NCI-H1417 treated with DMSO at 0.1 percent for 48 hours (cell line): ENCODE measurements at places on chromosomes 7 and 10.

DNA sequence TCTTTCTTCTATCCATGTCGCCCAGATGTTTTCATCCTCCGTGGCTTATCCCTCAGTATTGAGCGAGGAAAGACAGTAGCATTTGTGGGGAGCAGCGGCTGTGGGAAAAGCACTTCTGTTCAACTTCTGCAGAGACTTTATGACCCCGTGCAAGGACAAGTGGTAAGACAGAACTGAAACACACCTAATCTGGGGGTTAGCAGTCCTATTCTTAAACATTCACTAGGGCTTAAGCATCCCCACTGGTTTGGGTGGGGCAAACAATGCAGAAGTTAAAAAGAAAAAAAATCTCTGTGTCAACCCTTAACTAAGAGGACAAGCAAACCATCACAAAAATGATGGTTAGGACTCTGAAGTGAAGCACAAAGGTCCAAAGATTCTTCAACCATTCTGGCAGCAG is 43.8 kb downstream of the SP8 start:
- no peak for DNase-seq

- DNase-seq: no peak
Observed at GRCh38 chr7:25486656-25487055, 258.4 kb upstream of the NPVF start.

GRCh38 chr7:156778201-156778600 is 114.8 kb downstream of the LMBR1 start:
- no peak for DNase-seq

- DNase-seq: no peak
Observed at GRCh38 chr7:44980393-44981034, 1.7 kb upstream of the MYO1G start.

- no peak for DNase-seq
Observed at GRCh38 chr7:115319541-115319940, 397.6 kb downstream of the MDFIC start.
